ENCODE measurements at places on chromosomes 7 and 10.

DNA sequence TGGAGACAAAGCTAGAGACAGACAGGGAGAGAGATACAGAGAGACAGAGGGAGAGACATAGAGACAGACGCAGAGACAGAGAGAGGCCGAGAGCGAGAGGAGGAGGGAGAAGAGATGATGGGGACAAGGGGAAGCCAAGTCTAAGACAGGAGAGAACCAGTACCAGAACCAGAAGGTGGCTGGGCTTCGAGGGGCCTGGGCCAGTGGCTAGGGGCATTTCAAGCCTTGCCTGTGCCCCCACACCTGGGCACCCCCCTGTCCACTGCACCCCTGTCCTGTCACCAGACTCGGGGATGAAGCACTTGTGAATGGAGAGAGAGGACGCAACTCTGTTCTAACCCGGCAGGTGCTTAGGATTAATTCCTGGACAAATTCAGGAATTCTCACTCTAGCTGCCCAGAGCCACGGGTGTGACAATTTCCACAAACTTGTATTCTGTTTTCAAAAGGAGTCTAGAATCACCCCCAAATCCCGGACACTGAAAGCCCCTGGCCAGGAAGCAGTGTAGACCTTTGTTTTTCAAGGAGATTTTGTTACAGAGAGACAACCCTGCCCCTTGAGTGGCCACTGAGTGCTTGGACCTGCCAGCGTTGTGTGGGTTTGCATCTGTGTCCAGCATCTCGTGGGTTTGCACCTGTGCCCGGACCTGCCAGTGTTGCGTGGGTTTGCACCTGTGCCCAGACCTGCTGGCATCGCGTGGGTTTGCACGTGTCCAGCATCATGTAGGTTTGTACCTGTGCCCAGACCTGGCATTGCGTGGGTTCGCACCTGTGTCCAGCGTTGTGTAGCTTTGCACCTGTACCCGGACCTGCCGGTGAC lies 157.3 kb downstream of the WDR37 start:
- DNase-seq, result no peak

- peak; percentile 31 for DNase-seq
Observed at GRCh38 chr7:134703782-134704181, 57.1 kb downstream of the BPGM start.

- DNase-seq, result peak; percentile 49
Observed at GRCh38 chr10:80589726-80590373, 52.1 kb downstream of the SH2D4B start.

GRCh38 chr7:2632733-2633537 lies 1.1 kb downstream of the TTYH3 start:
- DNase-seq, result peak; percentile 94

GRCh38 chr10:114207349-114207748 lies 28.2 kb downstream of the TDRD1 start:
- DNase-seq, result no peak

DNA sequence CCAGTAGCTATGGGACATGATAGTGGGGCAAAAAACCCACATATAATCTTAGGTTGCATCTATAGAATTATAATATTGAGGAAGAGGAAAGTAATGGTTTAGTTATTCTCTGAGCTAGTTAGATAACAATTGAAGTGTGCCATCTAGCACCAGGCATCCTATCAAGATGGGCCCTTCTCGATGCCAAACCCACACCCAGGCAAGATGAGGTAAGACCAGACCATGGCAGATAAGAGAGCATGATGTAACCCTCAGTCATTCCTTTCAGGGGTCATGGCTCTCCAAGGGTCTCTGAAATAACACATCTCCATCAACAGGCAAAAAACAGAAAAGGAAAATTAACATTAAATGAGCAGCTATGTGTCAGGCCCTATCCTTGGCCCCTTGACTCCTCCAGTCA lies 128.7 kb downstream of the SH3PXD2A start:
- no peak for DNase-seq

DNA sequence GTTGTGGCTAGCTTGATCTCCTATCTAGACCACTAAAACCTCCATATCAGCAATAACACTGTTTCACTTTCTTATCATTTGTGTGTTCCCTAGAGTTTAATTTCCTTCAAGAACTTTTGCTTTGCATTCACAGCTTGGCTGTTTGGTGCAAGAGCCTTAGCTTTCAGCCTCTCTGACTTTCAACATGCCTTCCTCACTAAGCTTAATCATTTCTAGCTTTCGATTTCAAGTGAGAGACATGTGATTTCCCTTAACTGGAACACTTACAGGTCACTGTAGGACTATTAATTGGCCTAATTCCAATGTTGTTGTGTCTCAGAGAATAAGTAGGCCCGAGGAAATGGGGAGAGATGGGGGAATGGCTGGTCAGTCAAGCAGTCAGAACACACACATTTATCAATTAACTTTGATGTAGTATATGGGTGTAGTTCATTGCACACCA lies 10.6 kb upstream of the BPGM start:
- no peak for DNase-seq

DNA sequence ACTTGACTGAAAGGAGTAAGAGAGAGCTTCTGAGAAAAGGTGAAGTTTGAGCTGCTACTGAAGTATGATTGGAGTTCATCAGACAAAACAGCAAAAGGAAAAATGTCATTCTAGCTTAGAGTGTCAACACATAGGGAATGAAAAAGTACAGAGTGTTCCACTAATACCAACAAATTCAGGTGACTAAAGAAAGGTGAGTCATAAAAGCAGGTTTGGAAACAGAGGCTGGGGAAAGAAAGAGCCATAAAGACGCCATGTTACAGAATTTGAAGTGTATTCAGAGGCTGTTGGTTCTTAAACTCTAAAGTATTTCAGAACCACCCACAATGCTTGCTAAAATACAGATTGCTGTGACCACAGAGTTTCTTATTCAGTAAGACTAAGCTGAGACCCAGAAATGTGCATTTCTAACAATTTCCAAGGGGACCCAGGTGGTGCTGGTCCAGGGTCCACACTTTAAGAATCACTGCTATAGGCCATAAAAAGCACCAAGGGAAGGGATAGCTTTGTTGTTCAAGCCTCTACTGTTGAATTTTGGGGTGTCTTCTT lies 143.1 kb downstream of the ELAPOR2 start:
- DNase-seq, result no peak

DNA sequence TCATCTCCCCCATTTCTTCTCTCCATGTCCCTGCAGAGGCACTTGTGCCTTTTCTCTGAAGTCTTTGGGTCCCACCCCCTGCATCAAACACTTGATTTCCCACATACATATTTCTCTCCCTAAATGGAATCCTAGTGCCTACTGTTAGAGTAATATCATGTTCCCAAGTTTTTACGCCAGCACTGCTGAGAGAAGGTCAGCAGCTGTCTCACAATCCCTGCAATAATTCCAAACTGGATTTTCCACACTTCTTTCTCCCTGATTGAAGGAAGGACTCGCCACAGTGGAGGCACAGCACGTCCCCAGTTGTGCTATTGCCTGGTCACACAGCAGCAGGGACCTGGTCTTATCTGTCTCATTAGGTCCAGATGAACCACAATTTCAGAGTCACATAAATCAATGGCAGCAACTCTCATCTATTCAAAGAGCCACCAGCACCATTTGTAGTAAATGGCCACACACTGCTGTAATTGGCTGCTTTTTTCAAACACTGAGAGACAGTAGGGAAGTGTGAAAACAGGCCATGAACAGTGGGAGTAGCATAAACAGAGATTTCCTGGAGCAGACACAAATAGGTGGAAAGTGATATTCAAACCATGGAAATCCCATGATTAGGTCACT lies 605.5 kb downstream of the XPNPEP1 start:
- DNase-seq, result no peak

DNA sequence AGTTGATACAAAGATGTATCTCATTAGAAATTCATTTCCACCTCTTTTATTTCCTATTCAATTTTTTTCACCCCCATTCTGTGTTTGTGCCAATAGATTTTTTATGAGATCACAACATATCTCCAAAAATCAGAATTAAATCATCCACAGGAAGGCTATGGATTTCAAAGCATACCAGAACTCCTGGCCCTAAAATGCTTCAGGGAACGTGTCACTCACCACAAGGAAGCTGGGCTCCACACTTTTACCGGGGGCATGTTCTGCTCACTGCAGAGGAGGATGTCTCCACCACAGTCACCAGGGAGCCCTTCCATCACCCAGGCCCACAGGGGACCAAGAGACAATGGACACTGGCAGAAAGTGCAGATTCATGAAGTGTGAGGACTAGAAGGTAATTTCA lies 456.8 kb downstream of the KCNMA1 start:
- DNase-seq, result peak; percentile 18

GRCh38 chr10:125494651-125495239 lies 188.2 kb downstream of the TEX36 start:
- DNase-seq, result no peak

DNA sequence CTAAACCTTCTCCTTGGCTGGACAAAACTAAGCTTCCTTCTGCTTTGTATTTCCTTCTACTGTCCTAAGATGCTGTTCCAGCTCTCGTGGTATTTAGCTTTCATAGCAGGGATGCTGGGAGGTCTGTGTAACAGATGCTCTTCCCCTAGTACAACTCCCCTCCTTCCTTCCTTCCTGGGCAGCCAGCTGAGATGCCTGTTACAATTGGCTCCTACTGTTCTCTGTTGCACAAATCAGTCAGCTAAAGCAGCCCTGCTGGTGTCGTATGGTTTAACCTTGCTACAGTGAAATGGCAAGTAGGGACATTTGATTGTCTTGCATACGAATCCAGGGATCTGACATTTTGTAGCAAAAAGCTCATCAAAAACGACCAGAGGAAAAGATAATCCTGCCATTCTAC lies 143.8 kb downstream of the ARHGAP21 start:
- no peak for DNase-seq

DNA sequence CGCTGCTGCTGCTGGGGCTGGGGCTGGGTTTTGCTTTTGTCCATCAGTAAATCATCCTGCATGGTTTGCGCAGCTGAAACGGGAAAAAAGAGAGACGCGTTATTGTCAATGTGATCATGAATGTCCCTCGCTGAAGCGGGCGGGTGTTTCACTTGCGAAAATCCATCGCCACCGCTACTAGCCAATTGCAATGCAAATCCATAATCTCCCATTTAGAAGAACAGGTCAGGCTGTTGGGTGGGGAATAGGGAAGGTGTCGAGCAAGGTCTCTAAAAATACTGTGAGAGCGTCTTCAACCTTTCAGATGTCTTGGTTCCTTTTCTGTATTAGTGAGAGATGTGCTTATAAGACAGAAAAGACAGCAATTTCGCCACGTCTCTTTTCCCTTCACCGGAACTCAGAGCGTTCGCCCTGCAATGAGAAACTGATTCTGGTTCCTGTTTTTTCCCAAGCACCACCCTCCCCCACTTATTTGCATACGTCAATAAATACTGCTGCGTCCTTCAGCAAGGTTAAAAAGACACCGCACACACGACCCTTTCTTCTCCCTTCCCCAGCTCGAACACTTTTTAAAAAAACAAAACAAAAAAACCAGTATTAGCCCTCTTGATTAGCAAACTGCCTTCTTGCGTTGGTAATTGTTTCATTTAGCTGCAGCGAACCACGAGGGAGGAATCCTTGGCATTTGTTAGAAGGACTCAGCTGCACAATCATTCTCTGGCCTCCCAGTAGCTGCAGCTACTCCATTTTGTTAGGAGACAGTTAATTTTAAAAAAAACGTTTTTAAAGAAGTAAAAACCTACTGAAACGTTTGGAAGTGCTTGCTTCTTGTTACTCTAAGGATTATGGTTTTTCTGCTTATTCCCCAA lies 50.4 kb downstream of the CPEB3 start:
- DNase-seq, result peak; percentile 93

DNA sequence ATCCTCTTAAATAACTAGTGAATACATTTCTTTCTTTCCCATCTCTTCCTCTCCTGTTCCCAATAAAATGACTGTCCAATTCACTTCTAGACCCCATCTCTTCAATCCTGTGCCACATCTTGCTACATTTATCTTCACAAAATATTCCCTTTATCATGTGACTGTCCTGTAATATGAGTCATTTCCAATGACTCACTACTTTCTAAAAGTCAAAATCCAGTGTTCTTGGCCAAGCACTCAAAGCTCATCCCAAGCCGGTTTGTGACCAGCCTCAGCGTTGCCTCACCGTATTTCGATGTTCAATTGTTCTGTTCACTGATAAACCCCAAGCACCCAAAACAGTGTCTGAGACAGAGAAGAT lies 104.7 kb downstream of the PARD3 start:
- peak; percentile 23 for DNase-seq

- DNase-seq, result no peak
Observed at GRCh38 chr10:78464118-78464855, 430.6 kb downstream of the RPS24 start.

GRCh38 chr7:12719141-12719919 lies 31.9 kb downstream of the ARL4A start:
- DNase-seq, result peak; percentile 84

- DNase-seq, result peak; percentile 31
Observed at GRCh38 chr7:36289833-36290661, 99.6 kb upstream of the ANLN start.

- no peak for DNase-seq
Observed at GRCh38 chr10:15241306-15241705, 72.8 kb upstream of the NMT2 start.

DNA sequence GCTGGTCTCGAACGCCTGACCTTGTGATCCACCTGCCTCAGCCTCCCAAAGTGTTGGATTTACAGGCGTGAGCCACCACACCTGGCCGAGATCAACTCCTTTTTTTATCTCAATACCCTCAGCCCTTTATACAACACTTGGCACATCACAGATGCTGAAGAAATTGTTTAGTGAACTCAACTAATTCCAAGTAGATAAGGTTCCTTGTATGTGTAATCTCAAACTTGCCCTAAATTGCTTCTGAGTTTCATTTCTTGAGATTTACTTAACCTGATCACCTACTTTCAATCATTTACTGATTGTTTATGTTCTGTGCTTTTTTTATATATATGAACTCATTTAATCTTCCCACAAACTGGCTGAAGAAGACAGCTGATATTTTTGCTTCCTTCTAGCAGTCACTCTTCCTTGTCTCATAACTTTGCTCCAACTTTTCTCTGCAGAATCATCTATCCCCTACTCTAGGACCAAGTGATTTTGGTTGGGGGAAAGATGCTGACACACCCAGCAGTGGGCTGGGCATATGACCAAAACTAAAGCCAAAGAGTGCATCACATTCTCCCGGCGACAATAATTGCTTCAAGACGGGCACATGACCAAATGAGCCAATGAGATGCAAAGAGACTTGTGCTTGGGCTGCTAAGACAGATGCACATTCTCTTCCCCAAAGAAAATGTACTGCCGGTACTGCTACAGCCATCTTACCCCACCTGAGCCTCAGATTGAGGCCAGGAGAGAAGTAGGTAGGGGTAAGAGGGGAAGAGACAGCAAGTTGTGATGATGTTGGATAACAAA lies 40.3 kb upstream of the ARID5B start:
- no peak for DNase-seq

GRCh38 chr10:91713461-91714072 lies 80.7 kb upstream of the PPP1R3C start:
- DNase-seq, result no peak

All from NB4 (cell line).